Activated CD8-positive, alpha-beta memory T cell treated with anti-CD3 and anti-CD28 coated beads for 4 hours (primary cell): ENCODE measurements at places on chromosomes 5 and 9.

- DNase-seq: no peak
Observed at GRCh38 chr5:32369542-32370155, 56.9 kb upstream of the MTMR12 start.

DNA sequence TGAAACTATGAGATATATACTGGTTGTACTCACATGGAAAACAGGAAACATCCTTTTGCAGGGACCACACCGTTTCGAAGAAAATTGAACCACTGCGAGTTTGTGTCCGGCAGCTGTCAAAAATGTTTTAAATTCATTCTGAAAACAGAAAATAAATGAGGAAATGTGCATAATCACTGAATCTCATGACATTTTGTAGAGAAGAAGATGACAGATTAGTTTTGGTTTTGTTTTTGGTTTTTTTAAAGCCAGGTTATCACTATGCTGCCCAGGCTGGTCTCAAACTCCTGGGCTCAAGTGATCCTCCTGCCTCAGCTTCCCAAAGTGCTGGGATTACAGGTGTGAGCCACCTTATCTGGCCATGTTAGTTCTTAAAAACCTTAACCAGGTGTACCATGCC is 3.5 kb downstream of the TXNDC8 start:
- DNase-seq: no peak

DNA sequence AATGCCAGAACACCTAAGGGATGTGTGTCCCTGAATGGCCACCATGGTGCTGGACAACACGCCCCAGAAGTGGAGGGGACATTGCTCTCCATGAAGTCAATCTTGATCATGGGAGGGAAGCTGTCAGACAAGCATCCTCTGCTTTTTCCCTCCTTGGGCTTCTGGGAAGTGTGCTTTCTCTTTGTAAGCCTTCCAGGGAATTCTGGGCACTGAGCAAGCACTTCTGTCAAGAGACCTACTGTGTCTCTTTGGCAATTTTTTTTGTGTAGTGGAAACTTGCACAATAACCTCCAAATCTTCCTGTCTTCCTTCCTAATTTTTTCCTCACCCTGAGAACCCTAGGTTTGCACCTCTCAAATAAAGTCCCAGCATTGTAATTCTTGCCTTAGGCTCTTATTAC is 132.0 kb downstream of the SEC61B start:
- DNase-seq: no peak

DNA sequence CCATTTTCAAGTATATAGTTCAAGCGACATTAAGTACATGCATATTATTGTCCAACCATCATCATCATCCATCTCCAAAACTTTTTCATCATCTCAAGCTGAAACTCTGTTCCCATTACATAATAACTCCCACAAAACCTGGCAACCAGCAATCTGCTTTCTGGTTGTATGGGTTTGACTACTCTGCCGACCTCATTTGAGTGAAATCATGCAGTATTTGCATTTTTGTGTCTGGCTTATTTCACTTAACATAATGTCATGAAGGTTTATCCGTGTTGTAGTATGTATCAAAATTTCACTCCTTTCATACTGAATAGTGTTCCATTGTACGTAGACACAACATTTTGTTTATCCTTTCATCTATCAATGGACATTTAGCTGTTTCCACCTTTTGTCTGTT is 74.8 kb downstream of the SGCD start:
- no peak for DNase-seq

- no peak for DNase-seq
Observed at GRCh38 chr5:170444969-170445505, 55.9 kb upstream of the KCNMB1 start.

DNA sequence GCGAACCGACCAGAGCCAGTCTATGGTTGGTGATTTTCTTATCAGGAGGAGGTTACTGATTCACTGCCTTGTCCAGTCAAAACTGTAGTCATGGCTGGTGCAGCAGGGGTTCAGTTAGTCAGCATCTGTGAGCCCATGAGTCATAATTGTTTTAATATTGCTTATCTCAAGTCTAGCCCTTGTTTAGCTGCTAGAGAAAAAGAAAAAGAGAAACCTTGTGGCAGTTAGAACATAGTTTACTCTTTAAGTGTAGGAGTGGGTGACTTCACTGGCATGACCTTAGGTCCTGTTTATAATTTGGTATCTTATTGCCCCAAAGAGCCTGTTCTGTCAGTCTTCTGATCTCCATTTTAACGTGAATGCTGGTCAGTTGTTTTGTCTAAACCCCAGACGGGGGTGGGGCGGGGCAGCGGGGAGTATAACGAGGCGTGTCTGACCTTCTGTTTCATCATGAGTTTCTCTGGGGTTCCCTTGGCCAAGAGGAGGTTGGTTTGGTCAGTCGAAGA is 76.9 kb upstream of the NFIL3 start:
- no peak for DNase-seq

DNA sequence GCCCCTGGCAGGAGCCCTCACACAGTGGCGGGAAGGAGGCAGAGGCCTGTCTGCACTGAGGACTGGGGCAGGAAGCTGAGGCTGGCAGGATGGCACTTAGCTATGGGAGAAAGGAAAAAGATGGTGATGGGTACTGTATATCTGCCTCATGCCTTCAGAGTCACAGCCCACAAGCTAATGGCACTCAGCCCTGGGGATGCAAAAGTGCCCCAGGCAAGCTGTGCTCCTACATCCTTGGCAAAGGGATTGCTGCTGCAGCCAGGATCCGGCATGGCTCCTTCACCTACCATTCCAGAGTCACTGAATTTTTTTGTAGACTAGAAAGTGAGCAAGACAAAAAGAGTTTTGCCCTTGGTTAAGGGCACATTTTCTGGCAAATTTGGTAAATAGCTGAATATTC is 8.7 kb downstream of the ACSL6 start:
- DNase-seq: no peak

DNA sequence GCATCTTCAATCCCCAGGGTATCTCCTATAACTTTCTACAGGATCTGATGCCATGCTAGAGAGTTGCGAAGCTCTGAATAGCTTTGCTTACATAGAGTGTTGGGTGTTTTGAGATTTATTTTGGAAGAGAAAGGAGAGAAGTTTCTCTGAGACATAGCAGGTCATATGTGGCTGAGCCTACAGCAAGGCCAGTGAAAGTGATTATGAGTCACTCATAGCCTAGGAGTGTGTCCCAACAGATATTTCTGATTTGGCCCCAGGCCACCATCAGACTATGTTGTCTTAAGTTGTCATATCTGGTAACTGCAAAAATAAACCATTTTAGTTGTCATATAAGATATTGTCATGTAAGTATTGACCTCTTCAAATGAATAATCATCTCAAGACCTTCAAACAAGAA is 132.0 kb upstream of the RAI14 start:
- no peak for DNase-seq

GRCh38 chr5:109907189-109907588 is 217.5 kb downstream of the MAN2A1 start:
- no peak for DNase-seq

DNA sequence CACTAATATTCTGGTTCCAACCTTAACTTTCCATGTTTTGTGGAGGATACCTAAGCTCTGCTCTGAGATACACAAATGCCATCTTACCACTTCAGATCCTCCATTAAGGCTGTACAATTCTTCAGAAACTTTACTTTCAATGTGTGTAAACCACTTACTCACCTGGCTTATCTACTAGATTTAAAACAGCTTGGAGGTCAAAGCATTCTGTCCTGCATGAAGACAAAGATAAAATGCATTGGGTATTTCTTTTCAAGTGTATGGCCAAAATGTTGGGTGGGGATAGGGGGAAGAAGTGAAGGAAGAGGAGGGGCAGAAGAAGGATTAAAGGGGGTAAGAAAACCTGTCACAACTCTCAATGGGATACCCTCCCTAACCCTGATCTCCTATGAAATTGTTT is 939 bp downstream of the GOLGA1 start:
- no peak for DNase-seq

DNA sequence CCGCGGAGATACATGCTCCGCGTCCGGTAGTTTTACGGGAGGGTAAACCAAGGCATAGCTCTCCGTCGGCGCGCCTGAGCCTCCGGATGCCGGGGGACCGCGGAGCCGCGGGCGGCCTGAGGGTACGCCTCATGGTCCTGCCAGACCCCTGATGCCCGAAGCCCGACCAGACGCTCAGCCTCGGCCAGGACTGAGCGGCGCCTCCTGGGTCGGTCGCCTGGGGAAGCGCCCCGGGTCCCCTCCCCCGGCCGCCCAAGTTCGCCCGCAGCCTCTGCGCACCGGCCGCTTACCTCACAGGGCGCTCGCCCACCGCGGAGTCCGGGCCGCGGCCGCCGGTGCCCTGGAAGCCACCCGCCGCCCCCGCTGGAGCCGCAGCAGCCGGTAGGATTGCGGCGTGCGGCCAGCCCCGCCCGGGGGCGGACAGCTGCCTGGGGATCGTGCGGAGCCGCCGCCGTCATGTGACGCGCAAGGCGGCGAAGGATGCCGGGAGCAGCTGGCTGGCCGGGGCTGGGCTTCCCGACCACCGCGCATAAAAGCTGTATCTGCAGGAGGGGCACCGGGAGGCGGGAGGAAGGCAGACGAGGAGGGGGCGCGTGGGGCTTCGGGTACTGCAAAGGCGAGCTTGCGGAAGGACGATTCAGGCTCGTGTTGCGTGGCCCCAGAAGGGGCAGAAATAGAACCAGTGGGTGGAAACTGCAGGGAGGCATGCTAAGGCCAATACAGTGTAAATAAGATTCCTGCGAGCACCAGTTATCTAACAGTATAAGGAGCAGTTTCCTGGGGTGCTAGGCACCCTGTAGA is at the start of gene FBXO10:
FBXO10 (minus strand) TSS at position 460 of the 801 bp plus-strand sequence. CDS start 34,612 bp downstream, outside the sequence.
- DNase-seq: no peak

DNA sequence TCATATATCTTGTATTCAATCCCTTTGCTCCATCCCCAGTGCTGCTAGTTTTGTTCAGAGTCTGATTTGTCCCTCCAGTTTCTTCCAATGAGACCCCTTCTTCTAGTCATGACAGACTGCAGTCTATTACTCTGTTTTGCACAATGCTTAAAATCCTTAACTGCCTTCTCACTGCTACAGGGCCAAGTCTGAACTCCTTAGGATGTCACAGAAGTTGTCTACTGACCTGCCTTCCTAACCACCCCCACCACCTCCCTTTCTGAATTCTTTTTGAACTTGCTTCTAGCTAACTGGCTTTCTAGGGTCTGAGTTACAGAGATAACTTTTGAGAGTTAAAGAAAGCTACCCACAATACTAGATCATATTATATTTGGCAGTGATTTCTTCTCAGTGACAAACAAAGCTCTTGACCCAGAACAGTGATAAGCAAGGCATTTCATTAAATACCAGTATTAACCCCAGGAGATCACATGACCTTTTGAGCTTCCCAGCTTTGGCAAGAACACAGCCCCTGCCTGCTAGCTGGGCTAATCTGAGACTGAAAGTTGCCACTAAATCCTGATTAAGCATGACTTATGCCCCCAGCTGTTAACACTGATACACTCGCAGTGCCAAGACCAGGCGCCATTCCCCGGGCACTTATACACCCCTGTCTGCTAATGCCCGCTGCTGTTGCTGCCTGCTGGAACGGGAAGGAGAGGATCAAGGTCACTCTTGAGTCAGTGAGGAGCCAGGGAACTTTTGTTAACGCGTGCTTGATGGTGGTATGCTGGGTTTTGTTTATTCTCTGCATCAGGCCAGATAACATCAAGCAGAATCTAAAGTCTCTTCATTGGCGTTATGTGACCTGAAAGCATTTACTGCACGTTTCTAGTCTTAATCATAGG is 36.4 kb upstream of the ADAMTSL1 start:
- DNase-seq: no peak

DNA sequence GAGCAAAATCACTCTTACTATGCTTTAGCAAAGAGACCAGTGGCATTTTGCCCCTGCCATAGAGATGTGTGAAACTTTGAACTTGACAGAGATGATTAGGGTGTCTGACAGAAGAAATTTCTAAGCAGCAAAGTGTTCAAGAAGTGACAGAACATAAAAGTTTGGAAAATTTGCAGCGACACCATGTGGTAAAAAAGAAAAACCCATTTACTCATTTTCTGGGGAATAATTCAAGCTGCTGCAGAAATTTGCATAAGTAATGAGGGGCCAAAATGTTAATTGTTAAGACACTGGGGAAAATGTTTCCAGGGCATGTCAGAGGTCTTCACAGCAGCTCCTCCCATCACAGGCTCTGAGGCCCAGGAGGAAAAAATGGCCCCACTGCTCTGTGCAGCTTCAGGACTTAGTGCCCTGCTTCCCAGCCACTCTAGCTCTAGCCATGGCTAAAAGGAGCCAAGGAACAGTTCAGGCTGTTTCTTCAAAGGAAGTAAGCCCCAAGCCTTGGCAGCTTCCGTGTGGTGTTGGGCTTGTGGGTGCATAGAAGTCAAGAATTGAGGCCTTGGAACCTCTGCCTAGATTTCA is 6.1 kb upstream of the AP3B1 start:
- DNase-seq: no peak

DNA sequence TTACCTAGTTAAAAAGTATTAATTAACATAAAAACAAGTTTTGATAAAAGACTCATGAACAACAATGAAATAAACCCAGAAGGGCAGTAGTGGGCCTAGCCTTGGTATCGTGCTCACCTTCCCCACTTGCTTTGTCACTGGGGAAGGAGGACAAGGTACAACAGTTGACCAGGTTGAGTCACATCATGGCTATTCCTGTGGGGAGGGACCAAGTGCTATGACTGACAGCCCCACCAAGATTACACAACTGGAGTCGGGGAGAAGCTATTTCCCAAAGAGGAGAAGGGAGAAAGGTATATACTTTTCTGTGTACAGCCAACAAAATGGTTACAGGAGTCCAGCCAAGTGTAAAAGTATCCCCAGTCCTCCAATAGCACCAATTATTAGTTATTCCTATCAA is 251.3 kb upstream of the RFX3 start:
- no peak for DNase-seq

DNA sequence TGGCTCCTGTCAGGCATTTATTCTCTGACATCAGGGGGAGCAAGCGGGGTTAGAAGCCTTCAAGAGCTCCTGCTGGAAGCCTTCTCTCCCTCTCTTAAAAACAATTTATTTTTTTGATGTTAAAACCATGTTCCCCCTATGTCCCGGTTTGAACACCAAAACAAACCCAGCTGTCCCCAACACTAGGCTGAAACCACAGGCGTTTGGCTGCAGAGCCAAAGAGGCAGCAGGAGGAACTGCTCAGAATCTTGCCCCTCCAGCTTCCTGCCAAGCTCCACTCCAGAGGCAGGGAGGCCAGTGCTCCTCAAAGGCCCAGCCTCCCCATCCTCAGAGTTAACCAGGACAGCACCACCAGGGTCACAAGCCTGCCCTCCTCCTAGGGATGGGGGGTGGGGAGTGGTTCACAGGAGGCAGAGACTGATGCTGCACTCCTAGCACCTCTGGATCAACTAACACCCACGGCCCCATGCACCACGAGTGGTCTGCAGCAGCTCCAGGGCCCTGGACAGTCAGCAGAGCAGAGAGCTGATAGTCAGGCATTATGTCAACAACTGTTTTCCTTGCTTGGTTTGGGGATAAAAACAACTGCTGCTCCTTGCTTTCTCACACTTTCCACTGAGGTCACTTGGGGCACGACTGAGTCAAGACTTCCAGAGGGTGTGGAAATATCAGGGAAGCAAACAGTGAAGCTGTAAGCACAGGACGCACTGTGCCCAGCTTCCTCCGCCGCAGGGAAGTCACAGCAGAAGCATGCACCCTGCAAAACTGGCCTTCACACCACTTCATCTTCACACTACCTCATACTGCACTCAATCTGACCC is 96.5 kb upstream of the ADRA1B start:
- no peak for DNase-seq
